Cardiac septum (tissue), 1 donor: ENCODE measurements at places on chromosomes 7 and 10. TPM values are rescaled to one million over a fixed set of nuclear protein-coding genes. Genes with fewer than 3 reads are reported as not detected.

GRCh38 chr7:101877882-101878591 is 60.6 kb downstream of the CUX1 start:
- no peak for DNase-seq

DNA sequence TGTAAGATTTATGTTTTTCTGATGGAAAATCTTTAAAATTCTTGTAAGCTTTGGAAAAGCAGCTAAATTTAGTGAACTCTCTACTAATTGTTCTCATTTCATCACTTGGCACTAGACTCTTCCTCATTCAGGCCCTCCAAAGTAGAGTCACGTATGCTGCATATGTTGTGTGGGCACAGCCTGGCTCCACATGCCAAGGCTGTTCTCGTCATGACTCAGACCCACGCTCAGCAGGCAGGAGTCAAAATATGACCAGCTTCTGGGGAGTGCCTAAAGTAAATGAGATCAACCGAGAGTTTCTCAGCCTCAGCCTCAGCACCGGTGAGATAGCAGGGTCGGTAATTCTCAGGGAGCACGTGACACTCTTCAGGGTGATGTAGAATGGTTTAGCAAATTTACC is 1672.9 kb downstream of the REEP3 start:
- no peak for DNase-seq

GRCh38 chr7:82694022-82694421 is 250.4 kb upstream of the CACNA2D1 start:
- no peak for DNase-seq

DNA sequence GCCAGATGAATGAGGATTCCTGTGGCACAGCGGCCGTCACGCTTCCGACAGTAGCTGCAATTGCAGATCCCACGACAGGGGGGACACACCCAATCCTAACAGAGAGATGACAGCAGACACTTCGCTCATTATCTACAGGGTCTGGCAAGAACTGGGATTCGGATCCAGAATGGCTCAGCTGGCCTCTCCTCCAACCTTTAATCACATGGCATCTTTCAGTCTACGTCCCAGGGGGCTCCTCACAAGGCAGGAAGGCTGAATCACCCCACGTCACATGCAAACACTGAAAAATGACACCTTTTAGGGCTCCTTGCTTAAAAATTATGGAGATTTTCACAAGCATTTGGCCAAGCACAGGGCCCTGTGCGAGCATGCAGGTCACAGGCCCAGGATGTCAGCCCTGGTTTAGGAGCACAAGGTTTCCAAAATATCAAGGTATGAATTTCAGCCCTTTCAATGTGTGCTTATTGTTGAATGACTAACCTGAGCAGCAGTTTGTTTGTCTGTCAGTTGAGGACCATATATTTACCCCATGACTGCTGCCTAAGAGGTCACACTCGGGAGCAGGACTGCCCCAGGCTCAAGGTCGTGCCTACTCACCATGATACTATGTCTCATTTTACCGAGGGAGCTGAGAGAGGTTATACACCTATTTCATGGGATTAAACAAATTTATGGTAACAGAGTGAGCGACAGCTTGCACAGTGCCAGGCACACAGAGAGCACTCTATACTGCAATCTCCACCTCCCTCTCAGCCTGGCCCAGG is 42.5 kb downstream of the CDCA7L start:
- no peak for DNase-seq

DNA sequence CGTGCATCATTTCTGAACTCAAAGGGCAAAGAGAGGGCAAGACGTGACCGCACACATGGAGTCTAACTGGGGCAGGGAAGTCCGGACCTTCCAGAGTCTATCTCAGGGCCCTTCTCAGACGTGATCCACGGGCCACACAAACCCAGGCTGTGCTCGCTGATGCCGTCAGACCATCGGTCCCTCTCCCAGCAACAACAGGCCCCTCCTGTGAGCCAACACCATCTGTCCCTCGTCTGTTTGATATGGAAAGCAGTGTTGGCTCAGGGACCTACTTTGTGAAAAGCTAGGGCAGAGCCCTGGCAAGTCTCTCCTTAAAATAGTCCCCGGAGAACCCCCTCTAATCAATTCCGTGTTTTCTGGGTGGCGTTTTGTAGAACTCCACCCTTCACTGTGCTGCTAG is 208.8 kb downstream of the TCERG1L start:
- no peak for DNase-seq

- no peak for DNase-seq
Observed at GRCh38 chr7:141362580-141363435, 188.4 kb upstream of the AGK start.

- no peak for DNase-seq
Observed at GRCh38 chr10:43682956-43683355, 34.3 kb upstream of the ZNF32 start.

DNA sequence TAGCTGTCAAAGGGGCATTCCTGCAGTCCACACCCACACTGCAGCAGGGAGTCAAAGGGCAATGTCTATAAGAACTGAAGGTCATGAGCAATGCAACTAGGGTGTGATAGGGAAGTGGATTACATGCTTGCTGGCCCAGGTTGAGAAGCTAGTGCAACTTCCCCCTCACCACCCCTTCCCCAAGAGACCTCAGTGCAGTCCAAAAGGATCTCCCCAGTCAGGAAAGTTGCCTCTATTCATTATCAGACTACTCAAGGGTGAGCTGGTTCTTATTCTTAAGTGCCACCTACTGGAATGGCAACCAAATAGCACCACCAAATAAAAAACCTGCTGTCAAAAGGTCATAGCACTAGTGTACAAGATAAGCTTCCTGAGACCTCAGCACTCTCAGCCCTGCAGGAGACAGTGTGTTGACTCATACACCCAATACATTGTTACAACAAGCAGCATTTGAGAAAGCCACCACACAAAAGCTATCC is 28.2 kb downstream of the MTERF1 start:
- DNase-seq: no peak

GRCh38 chr10:60208676-60209269 is 180.9 kb downstream of the ANK3 start:
- no peak for DNase-seq

GRCh38 chr7:35035511-35035961 is 1.7 kb downstream of the DPY19L1 start:
- DNase-seq: no peak

DNA sequence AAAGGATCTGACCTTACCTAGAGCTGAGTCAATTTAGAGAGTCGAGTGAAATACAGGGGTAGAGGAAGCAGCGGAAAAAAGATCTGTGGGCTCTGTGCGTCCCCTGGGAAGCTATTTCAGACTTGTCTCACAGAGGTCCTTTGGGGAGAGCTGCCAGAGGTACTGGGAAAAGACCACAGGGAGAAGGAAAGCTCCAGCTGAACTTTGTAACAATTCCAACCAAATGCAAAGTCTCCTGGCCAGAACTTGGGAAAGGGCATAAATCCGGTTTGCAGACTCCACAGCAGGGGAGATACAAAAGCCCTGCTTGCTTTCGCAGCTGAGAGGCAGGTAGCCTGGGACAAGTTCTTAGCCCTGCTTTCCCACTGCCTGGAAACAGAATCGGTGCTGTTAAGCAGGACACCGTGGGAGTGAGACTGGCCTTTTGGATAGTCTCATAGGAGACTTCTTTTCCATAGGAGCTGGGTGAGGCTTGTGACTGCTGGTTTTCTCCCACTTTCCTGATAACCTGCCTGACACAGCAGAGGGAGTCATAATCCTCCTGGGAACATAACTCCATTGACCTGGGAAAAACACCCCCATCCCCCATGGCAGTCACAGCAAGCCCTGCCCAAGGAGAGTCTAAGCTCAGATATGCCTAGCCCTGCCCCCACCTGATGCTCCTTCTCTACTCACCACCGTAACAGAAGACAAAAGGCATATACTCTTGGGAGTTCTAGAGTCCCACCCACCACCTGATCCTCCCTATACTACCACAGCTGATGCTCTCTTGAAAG is 926.2 kb downstream of the KCNMA1 start:
- no peak for DNase-seq

DNA sequence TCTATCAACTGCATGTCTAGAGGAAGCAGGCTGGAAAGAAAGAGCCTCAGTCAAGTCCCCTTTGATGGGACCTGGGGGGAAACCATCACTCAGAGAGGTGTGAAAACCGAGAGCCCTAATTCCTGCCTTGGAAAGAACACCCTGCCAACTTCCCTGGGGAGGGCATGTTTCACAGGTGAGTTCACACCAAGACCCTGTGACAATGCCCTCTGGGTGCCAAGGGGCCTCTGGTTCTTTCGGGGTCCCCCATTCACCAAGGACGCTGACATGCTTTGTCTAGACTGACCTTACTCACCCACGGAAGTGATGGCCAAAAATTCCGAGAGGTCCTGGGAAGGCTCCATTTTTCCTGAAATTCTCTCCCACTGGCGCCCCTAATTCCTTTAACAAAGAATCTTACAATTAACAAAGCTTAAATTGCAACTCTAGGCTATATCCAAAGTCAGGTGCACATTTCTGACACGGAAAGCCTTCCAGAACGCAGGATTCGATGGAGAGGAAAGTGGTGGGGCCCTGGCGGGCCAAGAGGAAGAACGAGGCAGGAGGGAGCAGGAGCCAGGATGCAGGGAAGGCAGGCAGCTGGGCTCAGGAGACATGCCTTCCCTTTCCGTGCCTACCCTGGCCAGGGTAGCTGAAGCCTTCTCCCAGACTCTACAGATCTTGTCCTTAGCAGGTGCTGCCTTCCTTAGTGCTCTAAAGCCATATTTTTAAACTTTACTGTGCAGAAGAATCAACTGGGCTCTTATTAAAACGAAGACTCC is 23.7 kb downstream of the VSTM4 start:
- no peak for DNase-seq

DNA sequence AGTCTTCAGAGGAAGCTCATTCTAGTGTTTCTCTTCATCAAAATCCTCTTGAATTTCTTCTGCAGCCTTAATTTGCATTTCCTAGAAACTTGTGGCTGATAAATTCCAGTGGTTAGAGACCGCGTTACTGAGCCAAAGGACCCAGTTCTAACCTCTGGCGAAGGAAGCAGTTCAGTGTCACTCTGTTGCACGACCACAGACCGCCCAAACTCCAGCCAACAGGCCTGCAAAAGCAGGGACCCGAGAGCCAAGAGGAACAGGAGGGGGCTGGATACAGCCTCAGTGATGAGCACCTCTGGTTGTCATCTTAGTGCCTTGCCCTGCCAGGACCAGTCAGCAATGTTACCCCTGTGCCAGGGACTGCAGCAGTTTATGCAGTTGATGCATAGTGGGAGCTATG is 70.0 kb downstream of the AFAP1L2 start:
- no peak for DNase-seq

GRCh38 chr10:117752103-117752502 is 209.6 kb downstream of the EMX2 start:
- DNase-seq: no peak

GRCh38 chr7:70360557-70360956 is 762.3 kb downstream of the AUTS2 start:
- DNase-seq: no peak

DNA sequence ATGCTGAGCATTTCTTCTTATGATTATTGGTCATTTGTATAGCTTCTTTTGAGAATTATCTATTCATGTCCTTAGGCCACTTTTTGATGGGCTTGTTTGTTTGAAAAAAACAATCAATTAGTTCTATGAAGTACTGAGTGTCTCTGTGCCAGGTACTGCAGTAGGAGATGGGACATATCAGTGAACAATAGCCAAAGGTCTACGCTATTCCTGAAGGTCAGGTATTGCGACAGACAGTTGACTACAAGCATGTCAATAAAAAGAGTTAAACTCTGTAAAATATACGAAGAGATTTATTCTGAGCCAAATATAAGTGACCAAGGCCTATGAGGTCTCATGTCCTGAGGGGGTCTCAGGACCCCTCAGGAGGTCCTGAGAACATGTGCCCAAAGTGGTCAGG is 122.1 kb upstream of the NFE2L3 start:
- DNase-seq: no peak

DNA sequence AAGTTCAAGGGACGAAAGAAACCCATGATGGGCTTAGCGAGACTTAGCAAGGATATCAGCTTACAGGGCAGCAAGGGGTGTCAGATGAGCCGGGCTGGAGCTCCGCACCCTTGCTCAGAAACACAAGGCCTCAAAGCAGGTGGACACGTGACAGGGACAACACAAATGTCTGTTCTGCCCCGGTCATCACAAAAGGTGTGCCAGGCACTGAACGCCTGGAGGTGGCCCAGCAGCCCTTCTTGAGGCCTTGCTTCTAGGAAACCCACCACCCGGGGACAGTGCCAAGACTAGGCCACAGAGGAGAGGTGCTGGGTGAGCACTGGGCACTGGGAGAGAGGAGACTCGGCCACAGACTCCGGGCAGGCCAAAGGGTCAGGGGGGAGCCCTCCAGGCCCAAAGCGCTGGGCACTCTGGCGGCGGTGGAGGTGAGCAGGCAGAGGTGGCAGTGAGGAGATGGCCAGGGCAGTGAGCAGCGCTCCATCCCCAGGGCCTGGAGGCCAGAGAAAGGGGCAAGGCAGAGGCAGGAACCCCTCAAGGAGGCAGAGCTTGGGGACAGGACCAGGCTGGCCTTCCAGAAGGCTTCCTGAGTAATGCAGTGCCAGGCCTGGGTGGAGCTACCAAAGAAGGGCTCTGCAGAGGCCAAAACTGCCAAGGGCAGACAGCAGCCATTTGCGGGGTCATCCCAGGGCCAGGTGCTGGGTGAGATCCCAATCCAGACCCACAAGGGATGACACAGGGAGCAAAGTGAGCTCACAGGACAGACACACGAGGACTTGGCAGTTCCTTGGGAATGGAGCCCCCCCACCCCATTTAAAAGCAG is 22.7 kb downstream of the EBF3 start:
- DNase-seq: peak; percentile 72

GRCh38 chr10:15254808-15255648 is 86.5 kb upstream of the NMT2 start:
- no peak for DNase-seq

DNA sequence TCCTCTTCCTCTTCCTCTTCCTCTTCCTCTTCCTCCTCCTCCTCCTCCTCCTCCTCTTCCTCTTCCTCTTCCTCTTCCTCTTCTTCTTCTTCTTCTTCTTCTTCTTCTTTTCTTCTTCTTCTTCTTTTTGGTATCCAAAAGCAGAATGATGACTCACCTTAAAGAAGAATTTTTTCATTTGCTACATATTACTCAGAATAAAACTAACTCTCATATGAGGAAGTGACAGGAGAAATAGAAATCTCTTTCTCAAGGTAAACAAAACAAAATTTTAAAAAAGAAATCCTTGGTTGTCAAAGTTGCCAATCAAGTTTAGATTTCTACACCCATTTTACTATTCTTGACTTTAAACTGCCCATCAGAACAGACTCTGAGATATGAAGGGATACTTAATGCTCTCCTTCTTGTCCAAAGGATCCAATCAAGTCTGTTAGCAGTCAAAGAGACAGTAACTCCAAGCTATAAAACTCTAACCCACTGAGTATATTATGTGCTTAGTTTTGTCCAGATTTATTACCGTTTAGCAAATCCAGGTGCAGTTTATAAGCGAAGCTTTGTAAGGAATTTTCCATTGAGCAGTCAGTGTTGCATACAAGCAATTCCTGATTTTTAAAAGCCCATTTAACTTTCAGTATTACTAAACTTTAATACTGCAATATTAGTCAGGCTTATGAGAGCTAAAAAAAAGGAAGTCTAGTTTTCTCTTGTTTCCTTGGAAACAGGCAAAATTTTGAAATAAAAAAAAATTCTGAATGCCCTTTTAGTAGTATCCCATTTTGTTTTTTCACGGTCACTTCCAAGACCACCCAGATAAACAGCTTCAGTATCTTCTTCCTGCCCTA is 43.1 kb upstream of the SNX13 start:
- no peak for DNase-seq

- DNase-seq: no peak
Observed at GRCh38 chr7:37670436-37670835, 13.1 kb upstream of the GPR141 start.

Gene C10orf67
- total RNA-seq: 0.35 TPM

Gene ARHGEF35
- 0.57 TPM for total RNA-seq

Gene FAM237B
- not detected for total RNA-seq

Gene GDF2
- not detected for total RNA-seq

Gene PLCE1
- total RNA-seq: 51.5 TPM

Gene RAB19
- total RNA-seq: not detected

Gene GHRHR
- not detected for total RNA-seq

Gene NANOS1
- 10.3 TPM for total RNA-seq
